ENCODE measurements at places on chromosomes 4 and X.

DNA sequence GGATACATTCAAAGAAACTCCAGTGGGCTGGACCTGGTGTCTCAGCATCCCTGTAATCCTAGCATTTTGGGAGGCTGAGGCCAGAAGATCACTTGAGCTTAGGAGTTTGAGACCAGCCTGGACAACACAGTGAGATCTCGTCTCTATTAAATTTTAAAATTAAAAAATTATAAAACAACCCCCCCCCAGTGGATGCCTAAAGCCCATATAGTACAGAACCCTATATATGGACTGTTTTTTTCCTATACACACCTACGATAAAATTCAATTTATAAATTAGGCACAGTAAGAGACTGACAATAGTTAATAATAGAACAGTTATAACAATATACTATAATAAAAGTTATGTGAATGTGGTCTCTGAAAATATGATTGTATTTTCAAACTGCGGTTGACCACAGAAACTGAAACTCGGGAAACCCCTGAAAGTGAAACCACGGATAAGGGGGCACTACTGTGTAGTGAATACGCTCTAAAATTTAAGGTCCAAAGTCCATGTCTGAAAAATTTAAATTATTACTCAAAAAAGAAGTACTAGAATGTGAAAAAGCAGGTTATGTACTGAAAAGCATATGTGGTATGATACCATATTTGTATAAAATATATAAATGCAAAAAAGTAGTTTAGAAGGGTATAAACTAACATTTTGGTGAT lies 2.0 kb downstream of the SMIM14 start:
- DNase-seq, result peak; percentile 51

- DNase-seq, result peak; percentile 97
These were observed 57.1 kb upstream of the ATXN3L start for GRCh38 chrX:13376857-13377549.

- no peak for DNase-seq
These were observed 746.9 kb downstream of the PCDH19 start for GRCh38 chrX:99663136-99663535.

DNA sequence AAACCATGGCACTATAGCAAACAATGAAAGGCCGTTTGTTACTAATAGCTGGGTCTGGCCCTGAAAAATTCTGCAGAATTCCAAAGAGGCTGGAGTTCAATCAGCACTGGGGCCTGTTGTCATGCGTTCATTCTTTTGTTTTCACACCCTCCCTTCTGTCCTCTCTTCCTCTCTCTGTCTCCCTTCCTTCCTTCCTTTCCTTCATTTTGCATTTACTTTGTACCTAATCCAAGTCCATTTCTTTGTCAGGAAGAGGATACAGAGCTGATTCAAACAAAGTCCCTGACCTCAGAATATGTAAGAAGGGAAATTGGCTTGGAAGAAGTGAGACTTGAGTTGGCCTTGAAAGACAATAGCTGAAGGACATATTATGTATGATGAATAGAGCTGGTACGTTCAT lies 119.6 kb upstream of the LDB2 start:
- no peak for DNase-seq

DNA sequence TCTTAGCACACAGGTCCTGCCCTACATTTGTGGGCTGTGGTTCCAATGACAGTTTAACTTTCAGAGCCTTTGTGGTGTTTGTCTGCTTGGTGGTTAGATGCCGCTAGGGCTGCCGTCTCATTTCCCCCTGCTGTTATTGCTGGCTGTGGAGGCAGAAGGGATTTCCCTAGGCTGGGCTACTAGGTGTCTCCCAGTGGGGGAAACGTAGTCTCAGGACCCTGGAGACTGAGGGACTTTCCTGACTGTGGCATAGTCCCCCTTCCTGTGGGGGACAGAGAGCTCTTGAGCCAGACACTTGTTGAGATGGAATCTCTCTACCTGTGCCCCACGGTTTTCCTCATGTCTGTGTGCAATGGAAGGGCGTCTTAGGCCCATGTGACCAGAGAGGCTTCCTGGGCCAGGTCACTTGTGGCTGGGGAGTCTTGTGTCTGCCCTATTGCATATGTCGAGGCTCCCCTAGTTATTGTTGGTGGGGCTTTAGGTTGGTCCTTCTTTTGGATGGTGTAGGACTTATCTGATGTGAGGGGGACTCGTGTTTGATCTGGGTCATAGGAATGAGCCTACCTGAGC lies 68.2 kb downstream of the ARHGAP10 start:
- peak; percentile 17 for DNase-seq

DNA sequence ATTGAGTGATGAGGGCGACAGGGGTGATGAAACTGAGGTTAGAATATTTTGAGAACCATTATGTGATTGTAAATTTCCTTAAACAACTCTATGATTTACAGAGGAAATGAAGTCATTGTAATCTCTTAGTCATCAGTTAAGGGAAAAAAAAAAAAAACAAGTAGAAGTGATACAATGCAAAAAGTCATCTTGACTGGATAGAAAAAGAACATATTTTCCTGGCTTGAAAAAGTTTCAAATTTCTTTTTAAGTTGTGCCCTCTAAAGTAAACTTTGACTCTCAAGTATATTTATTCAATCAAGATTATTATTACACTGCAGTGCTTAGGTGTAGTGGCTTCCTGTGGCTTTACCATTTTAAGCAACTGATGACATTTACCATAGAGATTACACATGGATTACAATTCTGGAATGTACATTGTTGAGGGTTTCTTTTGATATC lies 40.6 kb downstream of the GABRB1 start:
- peak; percentile 62 for DNase-seq

DNA sequence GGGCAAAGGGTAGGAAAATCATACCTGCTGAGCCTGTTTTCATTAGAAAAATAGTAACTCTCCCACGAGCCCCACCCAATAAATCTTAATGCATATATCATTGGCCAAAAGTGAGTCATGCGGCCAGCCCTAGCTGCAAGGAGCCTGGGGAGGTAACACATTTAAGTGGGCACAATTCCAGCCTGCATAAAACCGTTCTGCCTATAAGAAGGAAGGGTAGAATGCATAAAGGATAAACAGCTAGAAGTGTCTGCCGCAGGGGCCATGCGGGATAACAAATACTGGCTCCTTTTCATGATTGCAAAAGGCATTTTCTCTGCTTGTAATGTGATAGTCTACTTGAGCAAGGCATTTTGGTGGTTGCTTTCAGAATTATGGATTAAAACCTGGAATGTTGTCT lies 37.1 kb downstream of the EFHC2 start:
- no peak for DNase-seq

DNA sequence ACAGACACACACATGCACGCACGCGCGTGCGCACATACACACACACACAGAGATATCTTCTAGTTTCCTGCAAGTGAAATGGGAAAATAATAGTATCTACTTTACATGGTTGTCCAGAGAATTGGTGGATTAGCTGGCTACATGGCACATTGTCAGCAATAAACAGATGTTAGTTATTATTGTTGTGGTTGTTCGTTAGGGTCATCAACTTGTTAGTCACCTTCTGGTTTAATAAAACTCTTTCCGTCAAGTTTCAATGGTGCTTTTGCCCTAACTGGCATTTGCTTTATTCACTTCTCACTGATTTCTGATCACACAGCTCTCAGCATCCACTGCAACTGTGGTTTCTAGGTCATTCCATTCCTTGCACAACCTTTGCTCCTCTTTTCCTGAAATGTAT lies 25.4 kb upstream of the RASL11B start:
- peak; percentile 10 for DNase-seq

- DNase-seq, result peak; percentile 63
These were observed 203.4 kb downstream of the ANAPC10 start for GRCh38 chr4:144894573-144894972.

DNA sequence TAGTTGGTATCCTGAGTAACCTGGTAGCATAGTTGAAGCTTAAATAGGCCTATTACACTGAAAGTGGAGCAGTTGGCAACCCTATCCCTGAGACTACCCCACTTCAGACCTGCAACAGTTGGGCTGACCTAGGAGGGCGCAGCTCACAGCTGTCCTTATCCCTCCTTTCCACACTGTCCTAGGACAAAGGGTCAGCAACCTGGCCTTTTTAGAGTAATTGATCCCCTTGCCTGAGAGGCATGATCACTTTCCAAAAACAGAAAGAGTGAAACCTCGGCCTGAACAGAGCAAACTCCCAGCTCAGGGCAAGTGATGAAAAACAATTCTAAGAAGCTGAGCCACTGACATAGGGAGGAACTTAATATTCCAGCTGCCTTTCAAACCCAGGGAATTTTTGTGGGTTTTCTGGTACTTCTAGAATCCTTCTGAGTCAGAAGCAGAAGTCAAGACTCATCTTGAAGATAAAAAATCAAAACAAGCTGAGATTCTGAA lies 94.9 kb upstream of the MYOZ2 start:
- peak; percentile 94 for DNase-seq

DNA sequence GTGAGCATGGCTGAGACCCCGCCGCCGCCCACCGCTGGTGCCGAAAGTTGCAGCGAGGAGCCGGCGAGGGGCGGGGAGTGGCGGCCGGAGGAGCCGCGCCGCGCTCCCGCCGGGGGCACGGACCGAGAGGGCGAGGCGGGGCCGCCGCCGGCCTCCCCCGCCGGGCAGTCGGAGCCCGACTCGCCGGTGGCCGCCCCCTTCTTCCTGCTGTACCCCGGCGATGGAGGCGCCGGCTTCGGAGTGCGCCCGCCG lies 16.5 kb downstream of the UTP3 start:
- DNase-seq, result no peak

DNA sequence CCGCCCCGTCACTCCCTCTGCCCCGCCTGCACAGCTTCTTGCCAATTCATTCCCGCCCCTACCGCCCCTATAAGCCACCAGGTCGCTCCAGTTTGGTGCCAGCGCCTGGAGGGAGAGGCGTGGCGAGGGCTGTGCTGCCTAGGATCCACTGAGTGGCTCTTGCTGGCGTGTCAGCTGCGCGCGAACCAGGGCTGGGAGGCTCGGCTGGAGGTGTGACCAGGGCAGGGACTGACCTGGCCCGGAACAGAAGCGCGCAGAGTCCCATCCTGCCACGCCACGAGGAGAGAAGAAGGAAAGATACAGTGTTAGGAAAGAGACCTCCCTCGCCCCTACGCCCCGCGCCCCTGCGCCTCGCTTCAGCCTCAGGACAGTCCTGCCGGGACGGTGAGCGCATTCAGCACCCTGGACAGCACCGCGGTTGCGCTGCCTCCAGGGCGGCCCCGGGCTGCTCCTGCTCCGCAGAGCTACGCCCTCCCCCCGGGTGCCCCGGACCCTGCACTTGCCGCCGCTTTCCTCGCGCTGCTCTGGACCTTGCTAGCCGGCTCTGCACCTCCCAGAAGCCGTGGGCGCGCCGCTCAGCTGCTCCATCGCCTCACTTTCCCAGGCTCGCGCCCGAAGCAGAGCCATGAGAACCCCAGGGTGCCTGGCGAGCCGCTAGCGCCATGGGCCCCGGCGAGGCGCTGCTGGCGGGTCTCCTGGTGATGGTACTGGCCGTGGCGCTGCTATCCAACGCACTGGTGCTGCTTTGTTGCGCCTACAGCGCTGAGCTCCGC lies at the start of gene GPR78:
GPR78 (plus strand) TSS at position 72 of the 773 bp plus-strand sequence; CDS start at position 663, 591 bp downstream.
- DNase-seq, result peak; percentile 68

GRCh38 chr4:30769093-30769492 lies 48.9 kb downstream of the PCDH7 start:
- no peak for DNase-seq

DNA sequence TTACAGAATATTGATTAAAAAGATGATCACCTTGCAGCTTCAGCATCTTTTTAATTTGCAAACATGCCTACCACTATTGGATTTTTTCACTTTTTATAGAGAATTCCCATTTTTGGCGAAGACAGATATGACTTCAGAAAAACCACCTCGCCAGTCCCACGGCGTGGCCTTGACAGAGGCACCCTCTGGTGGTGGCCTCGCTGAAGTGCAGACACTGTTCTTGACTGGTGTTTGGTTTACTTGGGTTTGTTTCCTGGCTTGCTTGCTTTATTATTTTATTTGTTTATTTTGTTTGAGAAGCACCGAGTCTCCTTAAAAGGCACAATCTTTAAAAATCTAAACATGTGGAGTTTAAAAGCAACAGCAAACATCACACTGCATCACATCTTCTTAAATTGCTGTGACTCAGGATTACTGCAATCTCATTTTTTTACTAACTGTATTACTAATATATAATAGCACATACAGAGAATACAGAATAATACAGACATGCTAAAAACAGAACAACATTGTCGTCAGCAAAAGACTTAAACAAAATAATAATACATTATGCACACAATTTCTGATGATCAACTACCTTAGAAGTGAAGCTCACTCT lies 13.1 kb upstream of the AMTN start:
- peak; percentile 36 for DNase-seq

DNA sequence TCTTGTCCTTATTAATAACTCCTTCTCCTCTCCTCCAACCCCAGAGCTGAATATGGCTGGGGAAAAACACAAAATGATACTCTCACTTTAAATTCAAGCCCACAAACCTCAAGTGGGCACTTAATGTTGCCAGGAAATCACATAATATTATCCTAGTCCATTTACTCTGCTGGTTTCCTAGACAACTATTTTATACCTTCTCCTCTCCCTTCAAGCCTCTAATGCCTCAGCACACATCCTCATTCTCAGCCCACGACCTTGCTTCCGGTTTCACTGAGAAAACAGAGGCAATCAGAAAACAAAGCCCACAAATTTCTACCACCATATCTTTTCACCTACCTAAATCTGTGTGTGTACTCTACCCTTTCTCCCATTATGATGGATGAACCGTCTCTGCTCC lies 12.1 kb upstream of the CLCN5 start:
- no peak for DNase-seq

- DNase-seq, result peak; percentile 90
These were observed at the start of gene TBC1D19 for GRCh38 chr4:26583865-26584652. Gene TBC1D19 (plus strand): TSS chr4:26584084. CDS start chr4:26584194, 110 bp downstream.

GRCh38 chr4:112604589-112604988 lies 32.1 kb downstream of the ZGRF1 start:
- DNase-seq, result peak; percentile 59

Data from fibroblast of skin of scalp (primary cell).